Suppressor macrophage (primary cell): ENCODE measurements at places on chromosomes 3 and 15.

GRCh38 chr3:149031096-149031495, 39.8 kb downstream of the GYG1 start:
- no peak for DNase-seq

GRCh38 chr3:58948018-58948417, 101.8 kb downstream of the CFAP20DC start:
- DNase-seq = no peak

GRCh38 chr3:133461291-133461690, 61.4 kb downstream of the BFSP2 start:
- DNase-seq = no peak

DNA sequence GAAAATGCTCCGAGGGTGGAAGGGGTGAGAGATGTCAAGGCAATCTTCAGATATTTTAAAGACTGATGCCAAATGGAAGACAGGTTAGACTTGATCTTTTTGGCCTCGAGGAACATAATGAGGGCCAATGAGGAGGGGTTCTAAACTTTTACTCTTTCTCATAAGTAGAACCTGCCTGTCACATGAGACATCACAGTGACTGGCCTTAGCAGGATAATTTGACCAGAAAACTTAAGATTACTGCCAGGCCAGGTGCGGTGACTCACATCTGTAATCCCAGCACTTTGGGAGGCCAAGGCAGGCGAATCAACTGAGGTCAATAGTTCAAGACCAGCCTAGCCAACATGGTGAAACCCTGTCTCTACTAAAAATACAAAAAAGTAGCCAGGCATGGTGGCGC, 12.2 kb downstream of the TM4SF4 start:
- DNase-seq = no peak

GRCh38 chr3:136194409-136195257, 1.5 kb downstream of the MSL2 start:
- peak; percentile 77 for DNase-seq
